RPMI8226 (cell line): ENCODE measurements at places on chromosomes 11 and 22.
A peak's percentile ranks its signal among the peaks of the same experiment; 100 is the strongest.

DNA sequence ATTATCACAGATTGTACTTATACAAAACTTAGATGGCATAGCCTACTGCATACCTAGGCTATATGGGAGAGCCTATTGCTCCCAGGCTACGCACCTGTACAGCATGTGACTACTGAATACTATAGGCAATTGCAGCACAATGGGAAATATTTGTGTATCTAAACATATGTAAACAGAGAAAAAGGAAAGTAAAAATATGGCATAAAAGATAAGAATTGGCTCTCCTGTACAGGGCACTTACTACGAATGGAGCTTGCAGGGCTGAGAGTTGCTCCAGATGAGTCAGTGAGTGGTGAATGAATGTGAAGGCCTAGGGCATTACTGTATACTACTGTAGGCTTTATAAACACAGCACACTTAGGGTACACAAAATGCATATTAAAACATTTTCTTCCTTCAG lies 13.2 kb downstream of the APOL6 start:
- DNase-seq, result no peak

GRCh38 chr11:67648140-67648795 lies 2.3 kb downstream of the ACY3 start:
- DNase-seq, result peak; percentile 97

DNA sequence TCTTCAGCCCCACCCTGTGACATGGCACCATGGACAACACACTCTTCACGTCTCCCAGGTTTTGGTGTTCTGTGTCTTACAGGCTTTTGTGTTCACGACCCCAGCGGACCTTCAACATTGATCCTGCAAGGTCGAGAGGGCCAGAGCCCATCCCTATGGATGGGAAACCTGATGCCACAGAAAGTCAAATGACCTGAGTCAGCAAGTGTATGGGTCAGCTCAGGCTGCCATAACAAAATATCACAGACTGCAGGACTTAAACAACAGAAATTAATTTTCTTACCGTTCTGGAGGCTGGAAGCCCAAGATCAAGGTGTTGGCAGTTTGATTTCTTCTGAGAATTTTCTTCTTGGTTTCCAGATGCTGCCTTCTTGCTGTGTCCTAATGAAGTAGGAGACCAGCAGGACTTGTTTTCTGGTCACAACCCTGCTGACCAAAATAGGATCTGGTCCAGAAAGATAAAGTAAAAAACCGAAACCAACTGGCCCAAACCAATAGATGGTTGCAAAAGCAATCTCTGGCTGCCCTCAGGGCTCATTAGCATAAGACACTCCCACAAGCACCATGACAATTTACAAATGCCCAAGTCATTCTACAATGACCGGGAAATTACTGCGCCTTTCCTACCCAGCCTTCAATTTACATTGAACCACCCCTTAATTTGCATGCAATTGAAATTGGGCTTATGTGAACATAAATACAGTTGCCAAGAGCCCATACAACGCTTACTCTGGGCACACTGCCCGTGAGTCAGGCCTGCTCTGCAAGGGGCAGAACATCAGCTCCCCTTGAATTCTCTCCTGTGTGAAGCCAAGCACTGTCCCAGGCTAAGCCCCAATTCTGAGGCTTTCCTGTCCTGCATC lies 113.9 kb downstream of the RPS6KA4 start:
- no peak for DNase-seq

- DNase-seq, result no peak
These were observed 249.1 kb upstream of the UBASH3B start for GRCh38 chr11:122406466-122406865.

DNA sequence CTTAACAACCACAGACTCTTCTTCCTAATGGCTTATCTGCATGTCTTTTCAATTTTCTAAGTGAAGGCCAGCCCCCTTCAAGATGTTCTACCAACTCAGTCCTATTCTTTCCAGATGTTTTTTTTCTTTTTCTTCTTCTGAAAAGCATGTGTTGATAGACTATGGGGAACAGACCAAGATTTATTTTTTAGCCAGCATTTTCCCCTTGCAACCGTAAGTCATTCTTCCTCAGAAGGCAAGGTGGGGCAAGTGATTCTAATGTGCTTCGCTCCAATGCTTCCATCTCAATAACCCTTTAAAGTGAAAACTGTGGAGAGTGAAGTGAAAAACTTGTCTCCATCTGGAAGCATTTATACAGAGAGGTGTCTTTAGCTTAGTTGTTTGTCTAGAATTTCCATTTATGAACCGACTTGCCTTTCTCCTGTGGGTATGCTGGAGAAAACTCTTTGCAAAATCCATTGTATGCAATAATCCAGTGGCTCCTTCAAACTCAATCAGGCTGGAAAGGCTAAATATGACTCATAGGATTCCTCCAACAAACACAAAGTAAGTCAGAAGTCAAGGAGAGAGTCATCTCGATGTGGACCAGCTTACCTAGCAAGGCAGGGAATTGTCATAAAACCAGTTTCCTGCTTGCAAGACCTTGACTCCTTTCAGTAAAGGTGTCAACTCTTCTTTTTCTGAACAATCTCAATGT lies 83.7 kb downstream of the MAML2 start:
- DNase-seq, result no peak

GRCh38 chr22:35394810-35395563 lies 5.0 kb upstream of the MCM5 start:
- DNase-seq, result no peak

DNA sequence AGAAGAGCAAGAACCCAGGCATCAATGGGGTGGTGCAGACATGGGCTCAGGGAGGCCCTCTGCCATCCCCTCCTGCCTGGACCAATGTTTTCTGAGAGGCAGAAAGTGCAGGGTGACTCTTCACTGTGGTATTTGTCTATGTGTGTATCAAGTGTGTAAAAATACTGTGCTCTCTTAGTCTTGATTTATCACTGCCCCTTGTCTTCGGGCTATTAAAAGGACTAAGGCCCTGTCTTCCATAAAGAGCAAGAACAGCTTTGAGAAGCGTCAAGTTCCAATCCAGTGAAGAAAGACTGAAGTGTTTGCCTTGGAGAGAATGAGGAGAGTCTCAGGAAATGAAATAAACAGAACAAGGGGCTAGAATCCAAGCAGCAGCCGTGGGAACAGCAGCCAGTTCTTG lies 14.4 kb downstream of the PRSS23 start:
- no peak for DNase-seq

- no peak for DNase-seq
These were observed 100.1 kb downstream of the KCNQ1OT1 start for GRCh38 chr11:2599561-2600189.

DNA sequence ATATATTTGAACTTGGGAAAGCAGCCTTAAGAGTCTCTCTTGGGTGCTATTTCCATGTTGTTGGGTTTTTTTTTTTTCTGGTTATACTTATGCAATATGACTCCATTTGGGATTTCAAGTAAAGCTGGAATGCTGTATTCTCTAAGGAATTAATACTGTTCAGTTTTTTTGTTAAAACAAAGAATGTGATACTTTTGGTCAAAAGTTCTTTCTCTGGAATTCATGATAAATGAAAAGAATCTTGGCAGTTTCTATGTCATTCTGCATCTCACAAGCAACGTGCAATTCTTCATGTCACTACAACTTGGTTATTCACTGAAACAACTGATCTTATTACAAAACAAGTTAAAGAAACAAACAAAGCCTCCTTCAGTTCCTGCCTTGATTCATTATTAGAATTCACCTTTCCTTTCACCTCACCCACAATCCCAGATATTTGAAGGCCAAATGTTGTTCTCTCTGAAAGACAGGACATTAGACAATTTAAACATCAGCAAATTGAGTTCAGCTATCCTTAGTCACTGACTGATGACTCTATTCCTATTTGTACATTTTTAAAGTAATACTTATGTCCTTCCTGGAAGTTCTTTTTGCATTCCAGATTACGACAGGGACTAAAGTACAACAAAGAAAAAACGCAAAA lies 176.2 kb downstream of the SBF2 start:
- DNase-seq, result no peak

- DNase-seq, result no peak
These were observed 86.5 kb downstream of the PDE2A start for GRCh38 chr11:72587696-72588095.

- DNase-seq, result peak; percentile 16
These were observed 40.0 kb upstream of the RTL6 start for GRCh38 chr22:44538051-44538450.

- DNase-seq, result no peak
These were observed 279.4 kb upstream of the PDGFD start for GRCh38 chr11:104443387-104443786.

DNA sequence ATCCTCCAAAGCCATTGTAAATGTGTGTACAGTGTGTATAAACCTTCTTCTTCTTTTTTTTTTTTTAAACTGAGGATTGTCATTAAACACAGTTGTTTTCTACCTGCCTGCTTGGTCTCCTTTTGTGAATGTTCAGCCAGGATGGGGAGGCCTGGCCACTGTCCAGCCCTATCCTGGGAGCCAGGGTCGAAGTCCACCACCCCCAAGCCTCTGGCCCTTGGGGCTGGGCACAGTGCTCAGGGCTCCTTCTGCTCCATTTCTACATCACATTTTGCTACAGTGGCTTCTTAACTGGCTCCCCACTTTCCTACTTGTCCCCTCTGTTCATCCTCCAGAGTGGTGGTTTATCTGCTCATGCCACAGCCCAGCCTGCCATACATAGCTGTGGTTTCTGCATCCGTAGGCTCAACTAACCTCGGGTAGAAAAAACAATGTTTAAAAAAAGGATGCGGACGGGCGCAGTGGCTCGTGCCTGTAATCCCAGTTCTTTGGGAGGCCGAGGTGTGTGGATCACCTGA lies 2.5 kb upstream of the SMARCB1 start:
- no peak for DNase-seq

DNA sequence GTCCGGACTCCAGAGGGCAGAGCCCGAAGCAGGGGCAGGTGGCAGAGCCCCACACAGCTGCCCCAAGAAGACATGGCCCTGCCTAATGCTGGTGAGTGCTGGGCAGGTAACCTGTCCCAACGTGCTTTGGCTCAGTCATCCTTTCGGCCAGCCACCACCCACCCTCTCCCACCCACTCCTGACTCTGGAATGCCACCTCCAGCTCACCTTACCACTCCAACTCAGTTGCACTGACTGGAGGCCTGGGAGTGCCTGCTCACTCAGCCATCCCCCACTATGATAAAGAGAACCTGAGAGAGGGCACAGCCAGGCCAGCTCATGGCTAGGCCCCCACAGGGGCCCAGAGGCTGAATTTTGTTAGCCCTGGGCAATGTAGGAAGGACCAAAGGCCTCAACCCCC lies 53.8 kb upstream of the MPEG1 start:
- DNase-seq, result no peak

DNA sequence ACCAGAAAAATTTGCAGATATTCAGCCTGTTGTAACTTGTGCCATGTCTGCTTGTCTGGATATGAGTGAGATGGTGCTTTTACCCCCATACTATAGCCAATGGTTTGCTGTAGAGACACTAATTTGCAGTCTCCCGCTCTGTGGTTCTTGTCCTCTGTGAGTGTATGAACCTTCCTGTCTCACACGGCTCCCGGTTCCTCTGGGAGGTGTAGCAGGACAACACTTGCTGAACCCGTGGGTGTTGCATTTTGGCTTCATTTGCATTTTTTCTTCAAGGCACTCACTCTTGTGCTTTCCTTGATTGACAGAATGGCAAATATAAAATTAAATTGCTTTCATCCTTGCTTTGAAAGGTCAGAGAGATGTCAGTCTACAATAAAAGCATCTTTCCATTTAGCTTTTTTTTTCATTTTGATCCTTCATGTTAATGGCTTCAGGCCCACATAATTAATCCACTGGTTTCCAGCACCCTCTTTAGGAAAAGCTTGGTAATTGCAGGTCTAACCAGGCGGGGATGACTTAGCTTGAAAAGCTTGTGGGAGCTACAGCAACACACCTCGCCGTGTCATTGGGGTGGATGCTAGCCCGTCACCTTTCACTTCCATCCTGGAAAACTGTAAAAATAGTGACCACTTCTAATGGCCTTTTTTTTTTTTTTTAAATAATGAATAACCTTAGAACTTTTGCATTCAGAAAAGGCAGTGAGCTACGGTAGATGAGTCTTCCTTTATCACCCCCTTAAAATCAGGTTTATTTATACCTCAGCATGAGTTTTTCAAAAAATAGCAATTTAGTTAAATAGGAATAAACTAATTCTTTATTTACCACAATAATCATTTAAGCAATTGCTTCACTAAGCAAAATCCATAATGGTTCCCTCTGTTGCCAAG lies 27.4 kb upstream of the ST14 start:
- peak; percentile 52 for DNase-seq

GRCh38 chr22:29330753-29331152 lies 15.3 kb upstream of the RASL10A start:
- DNase-seq, result no peak

- DNase-seq, result no peak
These were observed 342.1 kb upstream of the SYN3 start for GRCh38 chr22:33400061-33400840.

- DNase-seq, result no peak
These were observed 13.7 kb downstream of the CRY2 start for GRCh38 chr11:45860764-45861510.

DNA sequence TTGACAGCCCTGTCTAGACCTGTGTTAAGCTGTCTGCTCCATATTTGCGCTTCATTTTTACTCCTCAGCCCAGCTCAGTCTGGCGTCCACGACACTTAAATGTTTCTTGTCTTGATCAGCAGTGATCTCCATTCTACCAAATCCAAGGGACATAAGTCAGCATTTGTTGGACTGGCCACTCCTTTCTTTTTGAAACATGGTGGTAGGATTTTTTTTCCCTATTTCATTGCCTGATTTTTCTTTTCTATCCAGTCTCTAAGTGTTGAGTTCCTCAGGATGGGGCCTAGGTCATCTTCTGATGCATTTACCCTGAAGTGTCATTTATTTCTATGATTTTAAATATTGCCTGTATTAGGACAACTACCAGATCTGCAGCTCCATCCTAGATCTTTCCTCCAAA lies 873 bp downstream of the NCAPH2 start:
- DNase-seq, result no peak

DNA sequence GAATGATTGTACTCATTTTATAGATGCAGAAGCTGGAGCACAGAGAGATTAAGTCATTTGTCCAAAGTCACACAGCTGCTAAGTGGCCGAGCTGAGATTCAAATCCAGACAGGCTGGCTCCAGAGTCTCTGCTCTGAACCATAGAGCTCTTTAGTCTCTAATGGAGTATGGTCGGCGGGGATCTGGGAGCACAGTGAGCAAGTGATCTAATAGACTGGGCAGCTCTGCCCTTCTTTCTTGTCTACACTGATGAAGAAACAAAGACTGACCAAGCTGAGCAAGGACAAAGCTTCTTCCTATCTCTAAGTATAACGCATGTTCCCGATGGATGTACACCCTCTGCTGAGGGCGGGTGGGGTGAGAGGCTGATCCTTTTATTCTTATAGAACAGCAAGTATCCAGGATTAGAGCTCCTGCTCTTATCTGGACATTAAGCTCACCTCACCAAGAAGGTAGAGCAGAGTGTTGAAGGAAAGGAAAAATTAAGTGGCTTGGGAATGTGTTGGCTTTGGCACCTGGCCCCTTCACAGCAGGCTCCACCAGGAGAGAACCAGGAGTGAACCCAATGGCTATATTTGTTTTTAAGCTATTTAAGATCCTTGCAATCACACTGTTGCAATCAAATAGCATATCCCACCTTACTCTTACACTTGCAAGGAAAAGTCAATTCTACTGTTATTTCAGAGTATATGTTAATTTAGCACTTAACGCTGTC lies 68.7 kb downstream of the ETS1 start:
- DNase-seq, result no peak
